ENCODE measurements at places on chromosomes 3 and 15.

DNA sequence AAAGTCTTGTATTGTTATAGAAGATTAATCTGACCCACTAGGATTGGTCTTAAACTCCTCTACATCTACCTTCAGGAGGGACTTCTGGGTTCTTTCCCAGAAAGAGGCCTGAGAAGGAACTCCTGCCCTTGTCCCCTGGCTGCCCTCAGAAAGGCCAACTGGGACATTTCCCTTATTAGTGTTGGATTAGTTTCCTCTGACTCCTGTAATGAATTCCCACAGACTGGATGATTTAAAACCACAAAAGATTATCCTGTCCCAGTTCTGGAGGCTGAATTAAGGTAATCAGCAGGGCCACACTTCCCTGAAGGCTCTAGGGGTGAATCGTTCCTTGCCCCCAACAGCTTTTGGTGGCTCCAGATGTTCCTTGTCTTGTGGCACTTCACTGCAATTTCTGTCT lies 102.8 kb upstream of the NMNAT3 start:
- no peak for DNase-seq

- DNase-seq, result no peak
Measured at GRCh38 chr3:48112813-48113212, 75.4 kb downstream of the CDC25A start.

- DNase-seq, result no peak
Measured at GRCh38 chr3:20097015-20097414, 56.8 kb downstream of the KAT2B start.

- DNase-seq, result no peak
Measured at GRCh38 chr3:117010318-117010717, 300.7 kb downstream of the TUSC7 start.

DNA sequence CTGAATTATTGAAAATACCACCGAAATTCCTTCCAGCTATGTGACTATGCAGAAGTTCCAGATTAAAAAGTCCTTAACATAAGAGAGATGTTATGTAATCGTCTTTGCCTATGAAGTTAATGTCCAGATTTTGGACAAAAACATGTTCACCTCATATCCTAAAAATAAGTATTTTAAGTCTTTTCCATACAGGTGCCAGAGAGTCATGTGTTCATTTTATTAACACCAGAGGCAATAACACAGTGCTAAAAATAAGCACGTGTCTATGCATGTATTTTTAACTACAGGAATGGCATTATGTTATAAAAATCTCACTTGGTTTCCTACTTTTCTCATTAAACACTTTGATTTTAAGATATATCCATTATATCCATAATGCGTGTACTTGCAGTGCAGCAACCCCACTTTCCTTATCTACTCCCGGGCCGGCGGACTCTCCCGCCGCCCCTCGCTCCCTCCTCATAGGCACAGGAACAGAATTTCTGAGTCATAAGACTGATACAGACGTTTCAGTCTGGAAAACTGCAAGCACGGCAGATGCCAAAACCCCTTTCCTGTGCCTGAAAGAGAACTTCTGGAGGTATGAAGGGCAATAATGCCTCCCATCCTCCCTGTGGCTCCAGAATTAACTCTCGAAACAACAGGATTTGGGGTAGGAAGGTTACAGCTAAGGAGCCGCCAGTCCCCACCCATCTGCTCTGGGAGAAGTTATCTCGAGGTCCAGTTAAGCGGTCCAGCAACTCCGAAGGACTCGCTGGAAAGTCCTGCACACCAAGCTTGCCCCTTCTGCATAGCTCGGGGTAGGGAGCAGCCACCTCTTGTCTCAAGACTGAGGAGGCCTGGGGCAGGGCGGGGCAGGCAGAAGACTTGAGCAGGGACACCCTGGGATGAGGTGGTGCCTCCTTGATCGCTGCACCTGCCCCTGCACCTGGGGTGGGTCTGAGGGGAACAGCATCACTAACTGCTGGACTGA lies 22.3 kb upstream of the PSTPIP1 start:
- DNase-seq, result no peak

- no peak for DNase-seq
Measured at GRCh38 chr3:180700941-180701340, 21.7 kb upstream of the CCDC39 start.

- DNase-seq, result no peak
Measured at GRCh38 chr3:65508750-65509422, 529.8 kb downstream of the MAGI1 start.
